ENCODE measurements at places on chromosomes 5 and 9.

DNA sequence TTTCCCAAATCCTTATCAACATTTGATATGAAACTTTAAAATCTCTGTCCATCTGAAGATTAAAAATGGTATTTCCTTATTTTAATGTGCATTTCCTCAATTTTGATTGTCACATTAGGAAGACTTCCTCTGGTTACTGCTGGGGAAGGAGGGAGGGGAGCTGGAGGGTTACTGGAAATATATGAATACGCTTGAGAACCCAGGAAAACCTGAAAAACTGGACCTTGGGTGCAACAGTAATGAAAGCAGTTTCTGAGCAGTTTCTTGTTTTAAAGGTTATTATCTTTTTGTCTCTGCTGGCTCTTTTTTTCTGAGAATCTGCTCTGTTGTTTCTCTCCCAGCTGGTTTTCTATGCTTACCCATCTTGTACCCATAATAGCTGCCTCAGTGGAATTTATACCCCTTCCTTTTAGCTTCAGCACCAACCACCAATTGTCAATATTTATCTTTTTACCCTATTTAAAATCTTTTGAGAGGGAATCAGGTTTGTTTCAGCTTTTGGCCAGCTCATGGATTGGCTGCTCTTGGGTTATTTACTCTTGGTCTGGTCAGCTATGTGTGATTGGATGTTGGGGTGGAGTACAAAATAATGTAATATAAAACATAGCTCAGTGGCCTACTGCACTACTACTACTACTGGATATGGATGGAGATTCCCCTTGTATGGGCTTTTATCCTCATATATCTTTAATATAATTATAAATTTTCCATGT is 67.4 kb downstream of the UNC13B start:
- no peak for DNase-seq

GRCh38 chr5:40452874-40453624 is 226.7 kb upstream of the PTGER4 start:
- DNase-seq = no peak

DNA sequence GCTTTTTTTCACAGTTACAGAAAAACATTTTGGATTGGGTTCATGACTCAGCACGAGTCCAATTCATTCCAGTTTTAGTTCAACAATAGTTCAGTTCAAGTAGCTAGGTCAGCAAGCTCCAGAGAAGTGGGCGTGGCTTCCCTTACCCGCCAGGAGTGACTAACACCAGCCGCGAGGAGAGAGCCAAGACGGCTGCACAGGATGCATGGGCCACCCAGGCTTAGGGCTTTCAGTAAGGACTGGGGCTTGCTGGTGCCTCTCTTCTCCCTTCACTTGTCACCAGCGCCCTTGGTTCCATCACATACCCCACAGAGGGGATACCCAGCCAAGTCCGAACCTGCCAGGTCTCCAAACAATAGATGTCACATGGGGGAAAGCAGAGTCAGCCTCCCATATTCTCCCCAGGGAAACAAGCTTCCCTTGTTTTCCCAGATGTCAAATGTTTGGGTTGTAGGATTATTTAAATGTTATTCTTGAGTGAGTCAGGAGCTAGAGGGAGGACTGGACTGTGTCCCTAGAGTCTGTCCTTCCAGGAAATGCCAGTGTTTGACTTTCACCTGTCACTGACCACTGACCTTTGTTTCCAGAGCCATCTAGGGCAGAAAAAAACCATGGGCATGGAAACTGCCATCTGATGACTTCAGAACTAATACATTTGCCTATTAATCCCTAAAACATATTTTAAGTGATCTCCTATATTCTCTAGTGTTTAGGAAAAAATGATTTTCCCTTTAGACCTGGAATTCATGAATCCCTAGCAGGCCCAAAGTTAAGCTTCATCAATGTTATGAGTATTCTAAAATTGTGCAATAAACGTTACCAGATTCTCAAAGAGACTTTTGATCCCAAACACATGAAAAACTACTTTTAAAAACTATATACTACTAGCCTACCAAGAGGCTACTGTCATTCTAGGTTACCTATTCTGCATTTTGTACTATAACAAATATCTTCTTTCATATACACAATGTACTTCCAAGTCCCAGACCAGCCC is 51.9 kb downstream of the NIPAL4 start:
- DNase-seq = no peak

DNA sequence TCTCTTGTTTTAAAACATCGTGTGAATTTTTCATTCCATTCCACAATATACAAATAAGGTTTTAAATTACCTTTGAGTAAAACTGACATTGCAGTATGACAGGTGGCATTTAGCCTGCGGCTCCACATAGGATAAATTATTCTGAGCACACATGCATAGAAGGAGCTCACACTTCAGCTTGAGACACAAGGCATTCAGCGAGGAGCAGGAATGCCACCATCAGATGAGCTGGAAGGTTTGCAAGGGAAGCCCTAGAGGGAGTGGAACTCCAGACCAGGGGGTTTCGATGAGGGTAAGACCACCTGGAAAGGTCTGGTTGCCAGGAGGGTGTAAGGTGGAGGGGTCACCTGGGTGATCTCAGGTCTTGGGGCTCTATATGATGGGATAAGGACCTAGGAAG is 259.0 kb upstream of the ADRA1B start:
- no peak for DNase-seq

DNA sequence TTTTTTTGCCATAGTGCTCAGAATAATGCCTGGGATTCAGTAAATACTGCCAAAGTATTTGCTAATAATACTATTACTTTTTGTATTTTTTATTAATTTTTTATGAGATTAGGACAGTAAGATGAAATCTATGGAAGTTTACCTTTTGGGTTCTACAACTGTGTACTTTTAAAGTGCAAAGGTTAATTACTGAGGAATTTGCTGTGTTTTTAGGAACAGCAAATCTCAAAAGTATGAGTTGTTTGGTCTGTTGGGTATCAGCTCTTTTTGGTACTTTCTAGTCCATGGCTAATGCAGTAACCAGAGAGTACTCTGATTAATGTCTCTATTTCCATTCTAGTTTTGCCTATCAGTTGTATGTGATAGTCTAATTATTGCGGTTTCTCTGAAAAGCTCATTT is 5.1 kb downstream of the HSPA4 start:
- DNase-seq = no peak

DNA sequence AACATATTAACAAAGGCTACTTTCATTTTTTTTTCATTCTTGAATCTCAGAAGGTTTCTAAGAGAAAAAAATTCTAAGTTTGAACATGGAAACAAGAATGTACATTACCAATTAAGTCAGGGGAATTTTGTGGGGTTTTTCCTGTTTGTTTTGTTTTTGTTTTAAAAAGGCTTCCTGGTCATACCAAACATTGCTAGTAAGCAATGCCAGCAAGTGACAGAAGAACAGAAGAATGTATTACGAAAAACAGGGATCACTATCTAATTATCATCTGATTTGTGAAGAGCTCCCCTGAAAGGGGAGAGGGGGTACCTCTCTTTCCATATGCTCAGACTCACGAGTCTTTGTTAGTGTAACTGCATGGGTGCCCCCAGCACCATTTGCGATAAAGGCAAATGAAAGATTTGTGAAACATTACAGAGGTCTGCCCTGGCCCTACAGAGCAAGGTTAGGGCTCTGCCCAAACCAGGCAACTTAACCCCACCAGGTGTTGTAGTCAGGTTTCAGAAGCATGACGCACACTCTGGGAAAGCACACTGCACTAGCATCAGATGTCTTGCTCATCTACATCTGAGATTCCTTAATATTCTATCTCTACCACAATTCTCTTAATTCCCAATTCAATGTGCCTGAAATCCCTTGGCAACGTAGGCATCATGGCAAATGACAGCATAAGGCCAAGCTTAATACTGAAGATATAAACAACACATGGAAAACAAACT is 268.2 kb downstream of the MLLT3 start:
- DNase-seq = no peak

- DNase-seq = no peak
These were observed 50.3 kb downstream of the ALG2 start for GRCh38 chr9:99171225-99172123.

GRCh38 chr5:120298981-120299380 is 165.1 kb upstream of the PRR16 start:
- no peak for DNase-seq

DNA sequence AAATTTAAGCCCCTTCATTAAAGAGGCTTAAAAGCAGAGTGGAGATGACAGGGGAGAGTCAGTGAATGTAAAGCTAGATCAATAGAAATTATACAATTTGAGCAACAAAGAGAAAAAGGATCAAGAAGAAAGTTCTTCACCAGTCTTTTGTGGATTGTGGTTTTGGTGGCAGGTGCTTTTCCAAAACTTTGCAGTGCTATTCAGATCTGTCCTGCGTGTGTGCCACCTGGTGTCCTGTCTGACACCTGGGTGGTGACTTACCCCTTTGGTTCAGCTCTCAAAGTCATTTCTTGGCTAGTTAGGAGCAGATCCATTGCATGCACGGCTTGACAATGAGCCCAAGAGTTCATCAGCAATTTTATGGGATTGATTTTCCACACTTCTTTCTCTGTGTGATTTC is 69.4 kb downstream of the SREK1 start:
- no peak for DNase-seq

GRCh38 chr5:59038798-59039295 is 456.0 kb downstream of the RAB3C start:
- DNase-seq = peak; percentile 65

GRCh38 chr5:97676608-97677007 is 493.6 kb upstream of the RIOK2 start:
- no peak for DNase-seq

GRCh38 chr9:85599540-85600105 is 142.1 kb downstream of the AGTPBP1 start:
- no peak for DNase-seq

DNA sequence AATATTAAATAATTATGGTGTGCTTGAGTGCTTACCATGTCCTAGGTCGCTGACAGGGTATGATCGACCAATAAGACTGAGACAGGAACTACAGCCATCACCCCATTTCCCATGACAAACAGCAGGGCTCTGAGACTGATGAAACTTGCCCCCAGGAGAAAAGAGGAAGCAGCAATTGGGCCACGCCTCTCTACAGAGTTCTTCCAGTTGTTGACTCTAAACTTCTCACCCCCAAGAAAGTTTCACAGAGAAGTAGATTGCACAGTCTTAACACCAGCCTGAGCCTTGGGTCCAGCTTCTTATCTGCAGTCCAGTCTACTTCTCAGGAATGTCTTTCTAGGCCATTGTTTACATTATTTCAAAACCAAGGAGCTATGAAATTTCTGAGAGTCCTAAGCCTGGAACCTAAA is 182.2 kb upstream of the ANKRD55 start:
- DNase-seq = peak; percentile 16

DNA sequence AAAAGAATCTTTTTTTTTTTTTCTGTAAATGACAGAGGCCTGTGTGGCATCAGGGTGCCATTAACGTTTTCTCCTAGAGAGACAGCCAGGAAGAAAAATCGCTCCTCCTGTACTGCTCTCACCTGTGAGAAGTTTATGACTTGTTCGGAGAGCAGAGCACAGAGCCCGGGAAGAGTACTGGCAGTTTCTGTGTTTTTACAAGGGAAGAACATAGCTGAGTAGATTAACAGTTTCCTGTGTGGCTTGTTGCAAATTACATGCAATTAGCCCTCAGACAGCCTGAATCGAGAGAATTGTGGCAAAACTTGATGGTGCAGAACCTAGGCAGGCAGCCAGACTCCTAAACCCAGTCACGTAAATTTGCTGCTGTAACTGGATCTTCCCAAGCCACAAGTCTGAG is 32.1 kb downstream of the PRKACG start:
- DNase-seq = no peak

- DNase-seq = no peak
These were observed 1653.1 kb upstream of the CDH9 start for GRCh38 chr5:28691526-28691925.

- DNase-seq = no peak
These were observed 153.7 kb upstream of the MSX2 start for GRCh38 chr5:174570662-174571061.

DNA sequence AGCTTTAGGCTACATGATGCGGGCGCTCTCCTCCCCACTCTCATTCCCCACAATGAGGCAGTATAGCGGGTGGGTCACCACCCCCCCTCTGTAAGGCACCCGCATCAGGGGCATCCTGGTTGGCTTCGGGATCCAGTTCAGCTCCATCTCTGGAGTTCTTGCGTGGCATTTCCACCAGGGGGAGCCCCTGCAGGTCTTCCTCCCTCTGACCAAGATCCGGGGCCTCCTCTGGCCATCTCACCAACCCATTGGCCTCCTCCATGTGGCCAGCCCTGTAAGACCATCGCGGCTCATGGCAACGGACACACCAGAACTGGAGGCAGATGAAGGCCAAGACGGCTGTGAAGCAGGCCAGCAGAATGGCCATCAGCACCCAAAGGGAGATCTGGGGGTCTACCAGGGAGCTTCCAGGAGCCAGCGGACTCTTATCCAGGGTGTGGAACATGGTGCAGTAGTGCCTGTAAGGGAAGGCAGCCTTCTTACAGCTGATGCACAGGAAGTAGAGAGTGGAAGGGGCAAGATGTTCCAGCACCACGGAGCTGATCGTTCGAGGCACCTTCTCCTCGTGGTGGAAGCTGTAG is 77.0 kb downstream of the CYFIP2 start:
- DNase-seq = no peak

DNA sequence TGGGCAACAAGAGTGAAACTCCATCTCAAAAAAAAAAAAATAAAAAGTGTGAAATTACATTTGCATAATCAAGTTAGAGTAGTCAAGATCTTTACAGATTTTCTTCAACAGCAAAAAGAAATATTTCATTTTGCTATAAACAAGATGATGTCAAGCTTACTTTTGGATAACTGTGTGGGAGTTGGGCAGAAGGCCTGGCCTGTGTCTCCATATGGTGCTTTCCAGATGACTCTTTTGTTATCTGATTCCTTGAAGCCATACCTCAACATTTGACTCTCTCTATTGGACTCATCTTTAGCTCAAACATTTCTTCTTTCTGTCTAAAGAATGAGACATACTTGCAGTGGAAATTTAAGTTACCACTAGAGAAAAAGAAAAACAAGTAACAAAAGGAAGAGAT is 246.8 kb downstream of the MSX2 start:
- DNase-seq = no peak

- no peak for DNase-seq
These were observed 80.3 kb upstream of the SARDH start for GRCh38 chr9:133818444-133818843.

DNA sequence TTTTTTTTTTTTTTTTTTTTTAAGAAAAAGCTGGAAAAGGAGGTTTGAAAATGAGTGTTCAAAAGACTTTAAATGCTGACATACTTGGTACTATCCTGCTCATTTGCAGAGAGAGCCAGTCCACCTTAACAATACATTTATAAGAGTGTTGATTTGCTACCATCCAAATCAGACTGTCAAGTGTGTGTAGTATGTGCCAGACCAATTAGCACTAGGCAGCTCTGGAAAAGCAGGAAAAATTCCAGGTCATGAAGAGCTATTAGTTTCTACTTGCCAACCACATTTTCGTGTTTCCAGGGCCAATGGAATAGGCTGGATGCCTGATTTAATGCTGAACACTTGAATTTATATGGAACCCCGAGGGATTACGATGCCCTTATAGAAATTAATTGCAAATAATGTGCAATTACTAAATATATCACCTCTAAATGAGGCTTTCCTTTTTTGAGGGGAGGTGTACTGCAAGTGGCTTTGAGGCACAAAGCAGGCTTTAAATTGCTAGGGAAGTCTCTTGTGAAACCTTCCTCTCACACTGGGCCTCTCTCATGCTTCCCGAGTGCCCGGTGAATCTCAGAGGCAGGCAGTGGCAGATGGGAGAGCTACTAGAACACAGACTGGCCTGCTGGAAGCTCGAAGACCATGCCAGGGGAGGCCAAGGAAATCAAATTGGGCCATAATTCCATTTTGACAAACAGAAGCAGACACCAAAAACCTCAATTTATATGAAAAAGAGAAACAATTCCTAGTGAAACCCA is 178.7 kb downstream of the PPP2R2B start:
- peak; percentile 39 for DNase-seq
